Dorsolateral prefrontal cortex (tissue), 122 donors: ENCODE measurements at places on chromosomes 4 and X.

GRCh38 chr4:99715286-99715685 is 57.7 kb upstream of the C4orf54 start:
- DNase-seq: no peak

DNA sequence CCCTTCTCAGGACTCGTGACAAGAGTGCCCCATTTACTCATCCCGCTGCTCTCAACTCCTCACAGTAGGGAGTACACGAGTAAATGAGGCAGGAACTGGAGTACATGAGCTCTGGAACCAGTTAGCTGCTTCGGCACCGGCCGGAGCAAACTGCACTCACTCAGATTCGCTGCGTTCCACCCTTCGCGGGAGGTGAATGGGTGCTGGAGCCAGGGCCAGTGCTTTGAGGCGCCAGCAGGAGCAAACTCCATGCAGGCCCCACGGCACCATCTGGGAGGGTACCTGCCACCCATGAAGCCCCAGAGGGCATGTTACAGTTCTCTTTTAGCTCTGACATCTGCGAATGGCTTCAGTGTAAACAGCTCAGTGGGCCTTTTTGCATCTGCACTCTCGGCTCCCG is 315.5 kb upstream of the GK2 start:
- no peak for DNase-seq

DNA sequence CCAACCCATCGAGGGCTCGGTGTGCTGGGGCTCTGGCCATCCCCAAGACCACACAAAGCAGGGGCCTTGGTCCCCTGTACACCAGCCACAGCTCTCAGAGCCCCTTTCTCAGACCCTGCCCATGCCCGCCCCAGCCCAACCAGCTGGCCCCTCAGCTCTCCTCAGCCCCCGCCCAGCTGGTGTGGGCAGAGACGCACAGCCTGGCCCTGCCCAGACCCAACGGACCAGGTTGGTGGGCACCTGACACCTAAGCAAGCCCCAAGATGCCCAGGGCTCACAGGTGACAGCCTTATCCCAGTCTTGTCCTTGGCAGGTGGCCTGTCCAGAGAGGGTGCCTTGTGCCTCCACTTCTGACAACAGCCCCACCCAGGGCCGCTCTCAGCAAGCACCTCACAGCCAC is 42.4 kb downstream of the FAM53A start:
- DNase-seq: no peak

DNA sequence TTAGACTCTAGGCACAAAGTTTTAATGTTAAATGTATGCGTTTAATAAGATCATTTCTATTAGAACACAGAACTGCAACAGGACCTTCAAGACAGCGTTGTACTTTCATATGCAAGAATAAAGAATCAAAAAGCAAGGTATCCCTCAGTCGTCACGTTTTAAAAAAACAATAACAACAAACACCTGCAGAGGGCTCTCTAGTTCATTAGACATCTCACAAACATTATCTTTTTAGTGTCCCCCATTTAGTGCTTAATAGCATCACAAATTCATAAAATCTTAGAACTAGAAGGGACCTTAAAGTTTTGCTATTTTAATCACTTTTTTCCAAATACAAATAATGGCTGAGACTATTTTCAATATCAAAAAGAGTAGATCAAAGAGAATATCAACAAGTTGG is 236.6 kb downstream of the DCHS2 start:
- DNase-seq: no peak

GRCh38 chr4:113437129-113437528 is 324.4 kb downstream of the CAMK2D start:
- no peak for DNase-seq
